A172 (cell line): ENCODE measurements at places on chromosomes 1 and 21. TPM values are rescaled to one million over a fixed set of nuclear protein-coding genes. Genes with fewer than 3 reads are reported as not detected.

GRCh38 chr1:16326833-16327404, 25.4 kb downstream of the FBXO42 start:
- no peak for DNase-seq

DNA sequence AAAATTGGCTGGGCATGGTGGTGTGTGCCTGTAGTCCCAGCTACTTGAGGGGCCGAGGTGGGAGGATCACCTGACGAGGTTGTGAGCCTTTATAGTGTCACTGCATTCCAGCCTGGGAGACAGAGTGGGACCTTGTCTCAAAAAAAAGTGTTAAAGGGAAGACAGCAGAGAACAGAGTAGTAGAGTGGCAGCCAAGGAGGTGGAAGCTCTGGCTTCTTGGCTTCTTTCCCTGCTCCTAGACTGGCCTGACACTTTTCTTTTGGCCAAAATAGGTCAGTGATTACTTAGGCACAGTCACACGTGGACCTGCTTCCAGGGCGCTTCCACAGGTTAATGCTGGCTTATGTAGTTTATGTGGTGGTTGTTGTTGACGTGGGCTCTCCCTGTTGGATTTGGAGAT, 3.2 kb downstream of the DIP2A start:
- DNase-seq = no peak

DNA sequence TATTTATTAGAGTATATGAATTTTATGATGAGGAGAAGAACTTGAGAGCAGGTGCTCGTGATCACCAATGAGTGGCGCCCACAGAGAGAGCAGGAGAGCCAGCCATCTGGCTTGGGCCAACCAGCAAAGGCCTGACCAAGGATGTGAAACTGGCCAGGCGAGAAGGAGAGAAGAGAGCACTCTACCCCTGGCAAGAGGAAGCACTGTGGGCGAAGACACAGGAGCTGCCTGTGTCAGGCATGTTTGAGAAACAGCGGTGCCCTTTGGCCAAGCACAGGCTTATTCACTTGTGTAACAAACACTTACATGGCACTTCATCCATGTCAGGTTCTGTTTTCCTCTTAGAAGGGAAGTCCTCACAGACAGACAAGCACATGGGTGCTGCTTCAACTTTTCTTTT, 4.2 kb upstream of the SIPA1L2 start:
- DNase-seq = no peak

GRCh38 chr1:150999926-151000325, 6.8 kb downstream of the MINDY1 start:
- DNase-seq = no peak

- no peak for DNase-seq
These were observed 1029.0 kb upstream of the B3GALT2 start for GRCh38 chr1:194215448-194215847.

DNA sequence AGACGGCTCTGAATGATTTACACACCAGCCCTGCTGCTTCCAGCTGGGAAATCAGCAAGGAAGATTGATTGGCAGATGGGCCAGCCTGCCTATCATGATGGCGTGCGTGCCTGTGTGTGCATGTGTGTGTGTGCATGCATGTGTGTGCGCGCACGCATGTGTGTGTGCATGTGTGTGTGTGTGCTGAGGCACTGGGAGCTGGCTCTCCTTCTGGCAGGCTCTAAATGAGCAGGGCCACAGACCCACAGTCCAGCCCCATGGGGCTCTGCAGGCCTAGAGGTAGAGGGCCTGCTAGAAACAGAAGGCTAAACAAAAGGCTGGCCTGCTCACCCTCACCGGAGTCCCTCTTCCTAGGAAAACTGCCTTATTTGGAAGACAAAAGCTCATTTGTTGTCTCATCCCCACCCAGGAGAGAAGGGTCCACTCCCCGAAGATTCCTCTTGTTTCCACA, 6.0 kb downstream of the KLHDC8A start:
- DNase-seq = no peak

- no peak for DNase-seq
These were observed 65.8 kb downstream of the NIBAN1 start for GRCh38 chr1:184908506-184908905.

DNA sequence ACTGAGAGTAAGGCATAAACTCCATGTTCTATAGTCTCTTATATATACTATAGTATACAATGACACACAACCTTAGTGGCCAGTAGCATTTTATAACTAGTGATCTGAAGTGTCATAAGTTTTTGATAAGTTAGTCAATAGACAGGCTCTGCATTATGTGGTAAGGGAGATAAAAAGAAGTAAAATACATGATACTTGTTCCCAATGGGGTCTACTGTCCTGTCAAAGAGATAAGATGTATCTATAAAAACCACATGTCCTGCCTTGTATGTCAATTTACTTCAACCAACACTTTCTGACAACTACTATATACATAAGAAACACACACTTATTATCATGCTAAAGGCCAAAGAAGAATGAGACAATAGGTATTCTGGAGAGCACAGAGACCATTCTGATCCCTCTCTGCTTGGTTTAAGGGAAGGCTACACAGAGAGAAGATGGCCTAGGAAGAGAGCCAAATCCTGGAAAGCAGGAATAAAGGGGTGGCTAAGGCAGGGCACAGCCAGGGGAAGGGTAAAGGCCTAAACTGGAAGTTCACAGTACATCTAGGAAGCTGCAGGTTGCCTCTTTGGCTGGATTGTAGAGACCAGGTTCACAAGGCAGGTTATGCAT, 91.4 kb downstream of the LYST start:
- DNase-seq = no peak

The OR10J1 gene
- not detected in 2 replicates for total RNA-seq

The OPTC gene
- not detected in 2 replicates for total RNA-seq

The TMEM82 gene
- not detected in 2 replicates for total RNA-seq

The FAM72A gene
- 13.8 and 20.3 TPM in 2 replicates for total RNA-seq

The RNU1-1 gene
- under 0.01 and 255 TPM in 2 replicates for total RNA-seq

The MIXL1 gene
- not detected in 2 replicates for total RNA-seq

The DHRS3 gene
- not detected in 2 replicates for total RNA-seq
